ENCODE measurements at places on chromosomes 12 and 14. TPM values are rescaled to one million over a fixed set of nuclear protein-coding genes. Genes with fewer than 3 reads are reported as not detected.

DNA sequence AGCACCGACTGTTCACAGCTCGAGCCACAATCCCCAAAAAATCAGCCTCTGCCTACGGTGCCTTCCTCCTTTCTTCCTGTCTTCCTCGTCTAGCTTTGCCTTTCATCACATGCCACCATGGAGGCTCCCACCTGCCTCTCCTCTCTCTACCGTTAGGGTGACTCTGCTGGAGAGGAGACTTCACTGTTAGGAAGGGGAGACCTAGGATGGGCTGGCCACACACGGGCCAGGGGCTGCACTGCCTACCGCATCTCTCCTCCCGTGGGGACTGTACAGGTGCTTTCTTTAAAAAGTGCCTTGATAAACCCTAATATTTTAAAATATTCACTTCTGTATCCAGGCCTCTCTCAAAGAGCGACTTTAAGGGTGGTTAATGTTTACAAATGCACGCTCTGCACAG is 1104.7 kb downstream of the BCL11B start:
- no peak for DNase-seq

- no peak for DNase-seq
These were observed 82.2 kb downstream of the ADCK1 start for GRCh38 chr14:77882098-77882497.

TMCC3 gene
- total RNA-seq: 0.87 TPM

- no peak for DNase-seq
These were observed 251.3 kb downstream of the SLC16A7 start for GRCh38 chr12:59847127-59847526.

- DNase-seq: no peak
These were observed 13.7 kb downstream of the POMT2 start for GRCh38 chr14:77306851-77307496.

PAPLN gene
- 6.9 TPM for total RNA-seq

ARG2 gene
- 35.5 TPM for total RNA-seq

DNA sequence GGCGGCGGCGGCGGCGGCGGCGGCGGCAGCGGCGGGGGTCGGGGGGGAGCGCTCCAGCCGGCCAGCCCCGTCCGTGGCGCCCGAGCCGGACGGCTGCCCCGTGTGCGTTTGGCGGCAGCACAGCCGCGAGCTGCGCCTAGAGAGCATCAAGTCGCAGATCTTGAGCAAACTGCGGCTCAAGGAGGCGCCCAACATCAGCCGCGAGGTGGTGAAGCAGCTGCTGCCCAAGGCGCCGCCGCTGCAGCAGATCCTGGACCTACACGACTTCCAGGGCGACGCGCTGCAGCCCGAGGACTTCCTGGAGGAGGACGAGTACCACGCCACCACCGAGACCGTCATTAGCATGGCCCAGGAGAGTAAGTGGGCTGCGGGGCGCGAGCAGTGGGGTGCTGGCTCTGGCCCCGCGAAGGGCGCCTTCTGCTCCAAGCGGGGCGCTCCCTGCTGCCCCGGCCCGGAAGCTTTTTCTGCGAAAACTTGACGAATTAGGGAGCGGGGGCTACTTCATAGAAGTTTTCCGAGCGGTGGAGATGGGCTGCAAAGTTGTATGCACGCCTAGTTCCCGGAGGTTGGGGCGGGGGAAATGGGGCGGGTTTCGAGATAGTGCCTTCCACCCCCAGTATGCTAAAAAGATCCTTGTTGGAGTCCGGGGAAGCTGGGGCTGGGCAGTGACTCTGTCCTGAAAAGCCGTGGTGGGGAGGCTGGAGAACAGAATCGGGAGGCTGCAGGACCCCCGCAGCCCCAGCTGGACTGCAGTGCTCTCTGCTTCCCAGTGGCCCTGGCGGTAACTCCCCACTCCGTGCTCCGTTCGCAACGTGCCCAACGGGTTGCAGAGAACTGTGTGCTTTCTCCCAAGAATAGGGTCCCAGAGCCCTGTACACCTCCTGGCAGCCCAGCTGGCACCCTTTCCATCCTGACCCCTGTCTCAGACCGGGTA is 751 bp downstream of the GDF11 start:
- peak; percentile 81 for DNase-seq

MAP3K9 gene
- total RNA-seq: 20.0 TPM

EXOC5 gene
- total RNA-seq: 97.4 TPM

DNA sequence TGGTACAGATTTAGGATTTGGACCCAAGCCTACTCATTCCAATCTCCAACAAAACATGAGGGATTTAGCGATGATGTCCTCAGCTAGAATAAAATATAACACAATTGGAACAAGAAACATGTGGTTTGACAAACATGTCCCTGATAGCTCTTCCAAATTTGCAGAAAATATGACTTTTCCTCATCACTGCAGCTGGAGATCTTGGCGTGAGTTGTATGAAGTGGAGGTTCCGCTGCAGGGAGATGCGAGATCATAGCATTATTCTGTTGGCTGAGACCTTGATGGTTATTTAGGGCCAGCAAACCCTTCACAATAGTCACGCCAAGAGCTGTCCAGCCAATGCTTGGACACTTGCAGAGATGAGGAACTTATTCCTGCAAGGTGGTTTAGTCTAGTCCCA is 413.4 kb upstream of the TBX3 start:
- DNase-seq: no peak

DNA sequence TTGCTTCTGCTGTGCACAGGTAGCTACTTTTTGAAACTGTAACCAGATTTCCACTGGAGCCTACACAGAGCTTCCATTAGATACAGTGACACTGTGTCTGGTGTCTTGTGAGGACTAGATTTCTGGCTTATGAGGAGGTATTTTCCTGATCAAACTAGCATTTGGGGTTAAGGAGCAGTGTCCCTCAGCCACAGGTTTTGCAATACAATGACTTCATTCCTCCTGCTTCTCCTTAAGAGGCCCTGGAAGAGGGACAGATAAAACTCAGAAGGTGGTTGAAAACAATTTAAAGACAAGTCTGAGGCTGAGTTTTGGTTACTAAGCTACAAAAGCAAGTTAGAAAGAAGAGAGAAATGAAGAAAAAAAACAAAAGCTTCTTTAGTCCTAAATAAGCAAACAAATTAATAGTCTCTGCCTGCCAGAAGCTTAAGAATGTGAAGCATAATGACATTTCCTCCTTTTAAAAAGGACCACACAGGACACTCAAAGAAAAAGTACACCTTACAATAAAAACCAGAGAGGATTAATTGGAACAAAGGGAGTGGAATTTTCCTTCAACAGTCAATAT is 53.0 kb downstream of the PKP2 start:
- DNase-seq: no peak

GRCh38 chr14:32166029-32166428 is 35.8 kb upstream of the RNU6-7 start:
- DNase-seq: no peak

Data from H9 (cell line).